Memory B cell (primary cell): ENCODE measurements at places on chromosomes 5 and 9.

GRCh38 chr5:53590759-53591158 is 30.3 kb downstream of the NDUFS4 start:
- no peak for DNase-seq

GRCh38 chr5:109250533-109251329 is 159.0 kb downstream of the PJA2 start:
- DNase-seq, result no peak

DNA sequence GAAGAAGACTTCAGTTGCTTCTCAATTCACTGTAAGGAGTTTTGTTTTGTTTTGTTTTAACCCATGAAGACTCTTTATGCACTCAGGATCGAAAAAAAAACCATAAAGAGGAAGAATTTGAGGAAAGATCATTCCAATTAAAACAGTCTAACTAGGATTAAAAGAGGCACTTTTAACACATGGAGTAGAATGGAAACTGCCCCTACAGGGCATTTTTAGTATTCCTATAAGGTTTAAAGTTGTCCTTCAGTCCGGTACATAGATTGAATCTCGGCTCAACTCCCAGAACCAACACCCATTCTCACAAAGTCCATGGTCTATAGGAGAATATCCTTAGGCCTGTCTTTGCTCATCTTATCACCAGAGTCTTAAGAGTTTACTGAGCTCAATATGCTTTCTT is 469.6 kb downstream of the DTWD2 start:
- no peak for DNase-seq

DNA sequence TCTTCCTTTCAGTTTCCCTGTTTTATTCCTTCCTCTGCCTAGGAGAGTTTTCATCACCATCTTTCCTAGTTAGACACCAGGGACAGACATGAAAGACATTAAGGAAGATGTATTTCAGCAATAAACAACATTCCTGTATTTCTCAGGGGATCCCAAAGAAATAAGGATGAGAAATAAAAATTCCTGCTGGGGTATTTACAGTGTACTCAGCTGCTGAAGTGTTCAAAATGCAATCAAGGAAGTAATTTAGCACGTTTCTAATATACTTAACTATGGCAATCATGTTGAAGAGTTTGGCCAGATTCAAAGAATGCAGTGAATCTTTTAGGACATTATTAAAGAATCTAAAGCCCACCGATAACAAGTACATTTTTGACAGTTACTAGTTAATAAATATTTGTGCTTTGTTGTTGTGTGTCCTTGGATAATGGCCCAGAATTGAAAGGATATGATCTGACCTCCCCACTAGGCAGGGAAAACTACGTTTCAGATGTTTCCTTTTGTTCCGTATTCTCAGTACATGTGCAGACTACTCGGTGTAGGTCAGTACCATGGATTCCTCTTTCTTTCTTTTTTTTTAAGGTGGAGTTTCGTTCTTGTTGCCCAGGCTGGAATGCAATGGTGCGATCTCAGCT is 46.8 kb downstream of the INIP start:
- DNase-seq, result no peak

DNA sequence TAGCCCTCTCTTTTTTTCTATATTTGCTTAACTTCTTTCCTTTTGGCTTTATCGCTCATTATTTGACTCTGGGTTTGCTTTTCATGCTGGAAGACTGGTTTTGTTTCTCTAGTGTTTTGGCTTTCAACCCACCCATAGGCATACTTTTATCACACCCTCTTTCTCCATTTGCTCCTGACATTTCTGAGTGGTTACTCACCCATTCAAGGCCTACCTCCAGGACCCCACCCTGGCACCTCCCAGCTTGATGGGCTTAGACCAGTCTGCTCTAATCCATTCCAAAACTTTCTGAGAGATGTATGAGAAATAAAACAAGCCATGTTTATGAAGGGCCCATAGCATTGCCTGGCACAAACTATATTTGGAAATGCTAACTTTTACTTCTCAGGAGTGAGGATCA is 18.1 kb downstream of the C6 start:
- DNase-seq, result no peak

DNA sequence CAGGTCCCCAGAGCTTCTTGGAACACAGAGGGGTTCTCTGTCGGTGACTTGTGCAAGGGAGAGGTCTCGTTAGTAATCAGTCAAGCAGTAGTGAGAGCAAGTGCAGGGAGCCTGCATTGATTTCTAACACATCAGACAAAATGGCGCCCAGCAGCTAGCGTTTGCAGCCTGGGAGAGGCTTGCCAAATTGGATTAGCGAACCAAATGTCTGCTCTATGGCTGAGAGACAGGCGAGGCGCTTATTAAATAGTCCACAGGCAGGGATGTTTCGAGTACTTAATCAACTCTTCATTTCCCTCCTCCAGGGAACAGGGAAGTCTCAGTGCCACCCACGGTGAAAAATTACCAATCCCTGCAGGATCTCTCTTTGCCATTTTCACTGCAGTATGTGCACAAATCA is 131.4 kb upstream of the SHB start:
- DNase-seq, result no peak

DNA sequence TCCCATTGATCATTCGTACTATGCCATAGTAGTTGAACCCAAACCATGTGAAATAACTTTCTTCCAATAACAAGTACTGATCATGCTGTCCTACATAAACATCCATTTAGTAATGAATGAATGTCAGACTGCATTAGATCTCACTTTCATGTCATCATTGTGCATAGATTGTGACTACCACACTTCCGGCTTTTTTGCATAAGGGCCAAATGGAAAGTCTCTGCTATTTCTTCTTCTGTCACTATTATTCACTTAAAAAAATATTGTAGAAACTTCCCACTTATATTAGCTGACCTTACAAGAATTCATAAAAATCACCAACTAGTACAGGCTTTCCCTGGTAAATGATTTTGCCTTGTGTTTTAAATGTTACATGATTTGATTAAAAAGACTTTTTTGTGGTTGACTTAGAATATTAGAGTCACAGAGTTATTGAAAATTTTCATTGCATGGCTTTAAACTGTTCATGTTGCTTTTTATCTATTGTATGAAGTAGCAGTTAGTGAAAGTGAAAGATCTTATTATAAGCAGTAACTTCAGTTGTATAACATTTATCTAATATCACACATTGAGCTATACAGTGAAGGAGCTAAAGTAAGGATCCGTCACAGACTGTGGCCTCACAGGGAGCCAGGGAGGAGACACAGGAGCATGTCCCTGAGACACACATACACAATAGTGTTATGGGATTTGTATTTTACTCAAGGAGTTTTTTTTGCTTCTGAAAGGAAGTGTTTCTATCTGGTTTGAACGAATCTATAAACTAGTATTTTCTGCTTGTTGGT is 33.9 kb downstream of the LMNB1 start:
- no peak for DNase-seq

DNA sequence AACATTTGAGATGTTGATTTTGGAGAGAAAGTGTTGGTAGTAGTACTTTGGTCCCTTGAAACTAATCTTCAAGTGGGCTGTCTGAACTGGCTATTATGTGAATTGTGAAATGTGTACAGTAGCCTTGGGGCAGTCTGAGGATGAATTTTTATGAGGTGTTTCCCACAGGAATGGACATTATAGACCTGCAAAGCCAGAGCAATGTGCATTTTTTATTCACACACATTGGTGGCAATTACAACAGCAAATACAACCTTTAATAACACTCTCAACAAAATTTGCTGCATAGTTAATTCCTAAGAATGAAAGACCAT is 147.0 kb downstream of the PAM start:
- no peak for DNase-seq

DNA sequence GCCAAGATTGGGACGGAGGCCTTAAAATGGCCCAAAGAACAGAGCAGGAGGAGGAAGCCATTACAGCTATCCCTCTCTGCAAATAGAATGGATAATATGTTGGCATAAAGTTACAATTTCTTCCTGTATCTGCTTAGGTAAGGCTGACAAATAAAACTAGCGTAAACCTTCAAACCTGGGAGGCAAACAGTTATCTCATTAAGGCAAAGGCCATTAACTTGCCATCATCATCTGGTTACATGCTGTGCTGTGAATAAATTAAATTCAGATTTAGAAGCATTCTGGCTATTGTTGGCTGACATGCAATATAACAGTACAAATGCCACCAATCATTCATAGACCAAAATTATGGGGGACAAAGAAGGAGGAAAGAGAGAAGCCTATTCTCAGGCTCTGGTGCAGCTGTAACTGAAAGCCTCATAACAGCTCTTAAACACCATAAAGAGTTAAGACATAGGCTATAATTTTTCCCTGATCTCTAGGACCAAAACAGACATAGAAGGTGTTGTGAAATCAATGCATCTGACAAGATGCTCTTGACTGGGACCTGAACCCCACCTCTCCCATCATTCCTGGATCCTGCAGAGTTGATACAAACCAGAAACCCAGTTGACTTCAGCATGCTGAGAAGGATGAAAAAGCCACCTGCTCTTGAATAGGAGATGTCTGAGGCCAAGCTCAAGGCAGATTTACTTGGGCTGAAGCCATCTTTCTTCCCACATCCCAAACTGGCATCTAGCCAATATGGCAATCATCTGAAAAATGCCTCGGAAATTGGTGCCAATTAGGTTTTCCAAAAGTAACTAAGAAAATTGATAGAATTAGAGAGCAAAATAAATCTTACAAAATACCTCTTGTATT is 62.5 kb downstream of the PLCXD3 start:
- DNase-seq, result no peak

- DNase-seq, result no peak
Measured at GRCh38 chr5:73515232-73515631, 17.0 kb downstream of the BTF3 start.

GRCh38 chr9:91948597-91949391 is 1.2 kb downstream of the ROR2 start:
- DNase-seq, result no peak

DNA sequence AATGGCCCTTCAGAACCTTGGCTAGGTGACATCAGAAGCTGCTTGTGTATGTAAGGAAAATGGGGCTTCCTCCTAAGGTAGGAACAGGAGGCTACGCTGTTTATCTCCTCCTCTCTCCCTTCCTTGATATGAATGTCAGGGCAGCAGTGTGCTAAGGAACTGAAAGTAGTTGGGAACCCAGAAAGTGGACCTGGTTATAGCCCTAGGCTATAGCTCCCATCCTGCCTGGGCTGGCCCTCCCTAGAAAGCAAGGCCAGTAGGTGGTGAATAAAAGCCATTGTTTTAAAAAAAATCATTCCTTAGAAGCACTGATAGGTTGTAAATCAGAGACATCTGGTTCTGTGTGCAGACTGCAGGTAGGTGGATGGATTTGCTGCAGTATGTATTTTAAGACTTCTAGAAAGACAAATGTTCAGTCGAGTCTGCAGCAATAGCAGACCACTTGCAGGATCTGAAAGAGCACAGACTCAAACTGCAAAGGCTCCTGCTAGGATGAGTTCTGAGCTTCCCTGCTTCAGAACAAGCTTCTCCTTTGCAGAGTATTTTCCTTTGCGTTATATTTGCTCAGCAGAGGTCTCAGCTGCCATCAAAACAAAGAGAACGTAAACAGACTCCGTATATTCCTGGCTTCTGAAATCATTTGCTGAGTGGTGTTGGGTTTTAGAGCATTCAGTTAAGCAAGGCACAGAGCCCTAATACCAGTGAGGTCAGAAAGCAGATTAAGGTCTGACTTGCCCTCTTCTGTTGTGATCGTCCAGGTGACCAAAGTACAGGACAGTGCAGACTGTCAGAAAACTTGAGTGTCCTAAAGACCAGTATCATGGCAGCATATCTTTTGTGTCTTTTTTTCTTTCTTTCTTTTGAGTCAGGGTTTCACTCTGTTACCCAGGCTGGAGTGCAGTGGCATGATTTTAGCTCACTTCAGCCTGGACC is 20.1 kb upstream of the CFAP157 start:
- no peak for DNase-seq
